ENCODE measurements at places on chromosomes 6 and 20.

DNA sequence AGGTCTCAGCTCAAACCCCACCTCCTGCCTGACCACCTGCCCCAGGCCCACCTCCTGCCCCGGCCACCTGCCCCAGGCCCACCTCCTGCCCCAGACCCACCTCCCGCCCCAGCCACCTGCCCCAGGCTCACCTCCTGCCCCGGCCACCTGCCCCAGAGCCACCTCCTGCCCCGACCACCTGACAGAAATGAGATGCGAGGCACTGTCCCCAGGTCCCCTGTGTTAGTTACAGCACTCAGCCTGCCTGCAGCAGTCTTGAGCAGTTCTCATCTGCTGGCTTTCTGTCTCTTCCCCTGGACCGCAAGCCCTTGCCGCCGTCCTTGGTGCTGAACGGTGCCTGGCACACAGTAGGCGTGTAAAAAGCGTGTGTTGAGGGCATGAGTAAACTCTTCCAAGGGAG is 79.5 kb downstream of the CDH4 start:
- DNase-seq: no peak

- no peak for DNase-seq
Observed at GRCh38 chr6:36032261-36032660, 4.7 kb downstream of the MAPK14 start.

DNA sequence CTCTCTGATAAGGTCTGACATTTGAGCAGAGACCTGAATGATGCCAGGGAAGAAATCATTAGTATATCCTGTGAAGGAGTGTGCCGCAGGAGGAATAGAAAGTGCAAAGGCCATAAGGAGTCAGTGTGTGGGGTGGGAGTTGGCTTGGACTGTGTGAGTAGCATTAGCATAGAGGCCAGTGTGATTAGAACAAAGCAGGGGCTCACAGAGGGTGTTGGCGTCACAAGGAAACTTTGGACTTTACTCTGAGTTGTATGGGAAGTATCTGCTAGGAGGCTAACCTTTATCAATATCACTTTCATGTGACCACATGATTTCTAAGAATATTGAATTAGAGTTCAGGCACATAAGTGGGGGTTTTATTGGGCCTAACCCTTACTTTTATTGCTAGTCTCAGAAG is 12.1 kb downstream of the TMEM200A start:
- DNase-seq: no peak

DNA sequence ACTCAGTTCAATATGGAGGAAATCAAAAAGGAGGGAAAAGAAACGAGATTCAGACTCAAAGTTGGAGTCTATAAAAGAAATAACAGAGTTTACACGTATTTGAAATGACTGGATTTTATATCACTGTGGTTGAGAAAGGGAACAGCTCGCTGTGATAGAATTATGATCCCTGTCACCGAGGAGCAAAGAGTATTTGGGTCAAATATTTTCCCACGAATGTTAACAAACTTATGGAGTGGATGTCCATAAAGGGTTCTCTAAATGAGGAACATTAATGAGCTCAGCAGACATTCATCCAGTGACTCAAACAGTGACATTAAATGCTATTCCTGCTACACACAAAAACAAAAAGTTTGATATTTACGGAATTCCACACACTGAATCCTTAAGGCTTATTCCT is 57.9 kb downstream of the FHL5 start:
- no peak for DNase-seq

GRCh38 chr20:25042531-25043498 is 15.1 kb downstream of the ACSS1 start:
- peak; percentile 48 for DNase-seq

DNA sequence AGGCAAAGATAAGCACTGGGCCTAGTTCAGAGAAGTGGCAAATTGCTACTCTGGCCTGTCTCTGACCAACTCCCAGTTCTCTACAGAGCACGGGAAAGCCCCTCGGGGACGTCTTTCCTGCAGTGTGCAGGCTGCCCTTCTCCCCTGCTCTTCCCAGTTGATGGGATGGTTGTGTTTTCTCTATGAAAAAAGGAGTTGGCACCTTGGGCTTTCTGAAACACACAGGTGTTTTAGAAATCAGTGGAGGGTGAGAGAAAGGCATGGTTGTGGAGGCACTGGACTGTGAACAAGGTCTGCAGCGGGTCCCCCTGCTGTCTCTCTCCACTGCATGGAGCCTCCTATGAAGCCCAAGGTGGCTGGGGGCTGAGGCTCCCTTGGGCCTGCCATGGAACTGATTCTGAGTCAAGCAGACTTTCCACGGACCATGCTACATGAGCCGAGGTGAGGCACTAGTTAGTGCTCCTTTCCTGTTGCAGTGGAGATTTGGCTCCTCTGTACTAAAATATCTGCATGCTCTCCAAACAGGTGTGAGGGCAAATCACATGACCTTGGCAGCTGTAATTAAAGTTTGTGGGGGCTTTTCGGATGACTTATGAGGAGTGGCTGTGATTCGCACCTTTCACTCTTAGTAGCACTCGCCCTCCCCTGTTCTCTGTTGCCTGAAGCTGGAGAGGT is 16.3 kb downstream of the GTSF1L start:
- DNase-seq: no peak

DNA sequence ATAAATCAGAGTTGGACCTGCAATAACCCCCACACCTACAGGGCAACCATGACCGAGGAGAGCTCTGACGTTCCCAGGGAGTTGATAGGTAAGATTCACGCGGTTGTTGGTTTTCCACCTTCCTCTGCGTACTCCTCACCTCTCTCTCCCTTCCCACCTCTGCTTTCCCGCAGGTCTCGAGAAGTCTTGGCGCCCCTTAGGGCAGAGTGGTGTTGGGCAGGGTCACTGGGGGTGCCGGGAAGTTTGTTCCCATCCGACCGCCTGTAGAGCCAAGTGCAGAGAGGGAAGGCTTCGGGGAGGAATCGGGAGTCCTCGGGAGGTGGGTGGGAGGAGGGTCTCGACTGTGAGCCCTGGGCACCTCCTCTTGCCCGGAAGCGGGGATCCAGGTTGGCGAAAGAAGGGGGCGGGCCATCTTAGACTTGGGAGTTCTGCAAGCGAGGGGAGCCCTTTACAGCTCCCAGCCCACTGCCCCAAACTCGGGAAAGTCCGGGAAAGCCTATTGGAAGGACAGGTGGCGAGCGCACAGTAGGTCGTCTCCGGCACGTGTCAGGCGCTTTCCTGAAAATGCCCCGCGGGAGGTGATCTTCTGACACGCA is 672 bp downstream of the CARMIL1 start:
- peak; percentile 33 for DNase-seq

DNA sequence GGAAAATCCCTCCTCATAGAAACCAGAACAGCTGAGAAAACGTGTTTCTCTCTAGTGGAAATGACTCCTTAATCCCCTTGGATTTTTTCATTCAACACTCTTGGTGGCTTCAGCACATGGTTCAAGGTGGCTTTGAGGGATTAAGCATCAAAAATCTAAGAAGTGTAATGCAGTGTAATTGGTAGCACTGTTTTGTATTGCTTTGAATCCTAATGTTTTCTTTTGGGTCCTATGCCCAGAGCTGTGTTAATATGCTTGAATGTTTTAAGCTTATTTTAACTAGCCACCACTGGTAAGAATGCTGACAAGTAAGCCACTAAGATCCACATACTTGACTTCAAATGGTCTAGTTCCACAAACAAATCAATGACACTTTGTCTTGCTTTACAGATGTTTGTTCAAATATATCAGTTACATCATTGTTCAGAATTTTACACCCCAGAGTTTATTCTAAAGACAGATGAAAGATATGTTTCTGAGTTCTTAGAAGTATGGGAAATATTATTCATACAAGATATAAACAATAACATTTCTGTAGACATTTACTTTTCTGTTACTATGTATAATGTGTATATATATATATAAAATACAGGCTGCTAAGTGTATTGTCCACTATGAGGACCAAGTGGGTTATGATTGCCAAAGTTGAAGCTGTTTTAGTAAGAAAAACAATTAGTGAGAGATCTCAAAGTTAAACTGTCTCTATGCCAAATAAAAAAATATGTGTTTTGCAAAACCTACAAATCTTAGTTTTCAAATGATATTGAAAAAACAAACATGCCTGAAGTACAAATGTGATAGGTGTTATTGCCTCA is 220.8 kb downstream of the OGFRL1 start:
- DNase-seq: no peak

Measured in stimulated activated CD4-positive, alpha-beta T cell treated with anti-CD3 and anti-CD28 coated beads, Interleukin-15, amount 100 ng/mL, for 24 hours (primary cell).